Sciatic nerve (tissue), 2 donors: ENCODE measurements at places on chromosomes 7 and 10.

DNA sequence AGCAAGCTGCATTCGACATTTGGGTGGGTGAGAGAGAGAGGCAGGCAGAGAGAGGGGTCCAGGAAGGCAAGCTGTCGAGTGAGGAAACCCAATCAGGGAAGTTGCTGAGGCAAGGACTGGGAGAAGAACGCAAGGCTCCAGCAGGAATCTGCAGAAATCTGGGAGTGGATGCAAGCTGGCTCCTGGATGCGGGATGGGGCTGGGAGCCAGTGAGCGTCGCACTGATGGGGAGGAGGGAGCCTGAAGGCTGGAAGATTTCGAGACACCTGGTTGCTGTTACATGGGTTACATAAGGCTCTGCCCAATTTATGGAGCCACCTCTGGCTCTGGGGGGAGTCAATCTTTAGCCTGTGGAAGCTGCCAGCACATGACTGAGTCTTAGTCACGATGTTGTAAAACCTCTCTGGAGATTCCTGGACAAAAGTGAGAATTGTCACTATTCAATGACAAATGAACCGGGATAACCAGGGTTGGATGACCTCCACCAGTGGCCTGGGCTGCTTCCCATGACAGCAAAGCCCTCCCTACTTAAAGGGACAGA lies 51.1 kb upstream of the ADRB1 start:
- DNase-seq, result no peak

DNA sequence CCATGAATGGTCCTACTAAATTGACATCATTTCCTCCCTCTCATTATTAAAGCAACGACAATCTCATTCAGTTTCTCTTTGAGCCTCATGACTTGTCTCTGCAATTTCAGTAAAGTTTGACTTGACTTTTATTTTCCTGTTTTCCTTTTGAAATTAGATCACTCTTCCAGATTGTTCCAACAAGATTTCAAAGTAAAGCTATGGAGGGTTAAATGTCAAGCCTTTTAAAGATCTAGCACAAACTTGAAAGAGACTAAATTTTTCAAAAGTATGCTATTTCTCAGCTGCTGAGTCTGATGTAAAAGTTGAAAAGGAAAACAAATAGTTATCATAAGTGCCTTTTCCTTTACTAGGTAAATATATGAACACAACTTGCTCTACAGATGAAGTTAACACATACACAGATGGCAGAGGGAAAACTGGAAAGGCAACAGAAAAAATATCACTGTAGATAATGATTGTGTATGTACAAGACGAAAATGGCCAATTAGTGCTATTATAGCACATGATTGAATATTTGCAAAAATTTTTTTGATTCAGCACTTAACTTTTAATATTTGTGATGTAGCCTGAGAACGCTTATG lies 200.6 kb downstream of the WDR11 start:
- no peak for DNase-seq

- DNase-seq, result no peak
Measured at GRCh38 chr10:91226093-91226492, 5.6 kb downstream of the PCGF5 start.

- no peak for DNase-seq
Measured at GRCh38 chr7:108415821-108416536, 40.3 kb downstream of the NRCAM start.

DNA sequence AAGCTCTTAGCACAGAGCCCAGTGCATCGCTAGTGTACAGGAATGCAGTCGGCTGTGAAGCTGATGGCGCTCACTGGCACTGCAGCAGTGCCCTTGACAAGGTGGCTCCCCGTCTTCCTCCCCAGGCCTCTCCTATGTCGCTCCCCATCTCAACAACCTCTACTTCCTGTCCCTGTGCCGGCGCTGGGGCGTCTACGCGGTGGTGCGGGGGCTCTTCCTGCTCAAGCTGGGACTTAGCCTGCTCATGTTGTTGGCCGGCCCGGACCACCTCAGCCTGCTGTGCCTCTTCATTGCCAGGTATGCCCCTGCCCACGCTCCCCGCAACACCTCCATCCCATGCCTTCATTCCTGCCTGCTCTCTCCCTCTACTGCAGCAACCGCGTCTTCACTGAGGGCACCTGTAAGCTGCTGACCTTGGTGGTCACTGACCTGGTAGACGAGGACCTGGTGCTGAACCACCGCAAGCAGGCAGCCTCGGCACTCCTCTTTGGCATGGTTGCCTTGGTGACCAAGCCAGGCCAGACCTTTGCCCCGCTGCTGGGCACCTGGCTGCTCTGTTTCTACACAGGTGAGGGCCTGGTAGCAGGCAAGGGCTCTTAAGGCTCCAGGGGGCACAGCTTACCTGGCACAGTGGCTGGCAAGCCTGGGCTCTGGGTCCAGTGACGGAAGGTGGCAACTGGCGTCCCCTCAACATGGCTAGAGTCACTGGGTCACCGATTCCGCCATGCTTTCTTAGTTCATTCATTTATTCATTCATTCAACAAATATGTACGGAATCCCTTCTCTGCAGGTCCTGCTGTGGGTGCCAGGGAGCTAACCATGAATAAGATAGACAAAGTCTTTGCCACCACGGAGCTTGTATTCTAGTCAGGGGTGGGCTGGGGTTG lies 22.3 kb upstream of the C10orf95 start:
- DNase-seq, result no peak

DNA sequence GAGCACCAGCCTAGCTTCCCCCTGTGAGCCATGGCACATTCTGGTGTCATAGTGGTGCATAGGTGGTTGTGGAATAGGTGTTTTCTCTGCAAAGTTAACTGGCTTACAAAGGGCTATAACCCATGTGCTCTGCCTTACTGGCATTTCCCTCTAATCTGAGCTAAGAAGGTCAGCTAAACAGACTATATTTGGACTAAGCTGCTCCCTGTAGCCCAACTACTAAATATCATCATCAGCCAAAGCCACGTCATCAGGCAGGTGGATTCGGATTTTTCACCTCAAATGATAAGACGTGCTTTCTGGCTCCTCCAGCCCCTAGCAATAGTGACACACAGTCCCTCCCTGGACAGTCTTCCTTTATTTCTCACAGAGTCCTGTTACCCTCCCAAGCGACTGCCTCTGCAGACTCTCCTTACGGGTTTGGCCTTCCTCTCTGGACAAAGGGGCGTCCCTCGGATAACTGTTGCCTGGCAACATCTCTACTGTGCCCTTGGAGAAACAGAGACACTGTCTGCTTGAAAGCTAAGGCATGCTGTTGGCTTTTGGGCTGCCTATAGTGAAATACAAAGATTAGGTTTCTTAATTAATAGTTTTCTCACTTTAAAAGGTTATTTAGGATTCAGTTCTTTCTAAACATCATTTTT lies 9.1 kb downstream of the SLC13A4 start:
- no peak for DNase-seq

- no peak for DNase-seq
Measured at GRCh38 chr7:93799750-93800357, 90.7 kb downstream of the TFPI2 start.

DNA sequence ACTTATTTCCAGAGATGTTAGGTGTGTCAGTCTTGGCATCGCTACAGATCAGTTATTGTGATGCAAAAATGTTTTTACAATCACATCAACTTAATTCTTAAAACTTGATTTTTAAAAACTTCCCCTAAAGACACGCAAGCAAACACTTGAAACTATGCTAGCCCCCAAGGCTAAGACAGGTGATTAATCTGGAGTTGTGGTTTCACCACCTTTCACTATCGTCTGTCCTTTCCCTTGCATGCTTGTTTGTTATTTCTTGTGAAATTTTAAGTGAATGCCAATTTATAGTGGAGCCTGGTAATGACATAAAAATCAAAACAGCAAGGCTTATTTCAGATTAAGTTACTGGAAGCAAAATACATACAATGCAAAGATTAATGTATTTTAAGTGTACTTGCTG lies 70.4 kb downstream of the SLC35B4 start:
- DNase-seq, result no peak

- DNase-seq, result no peak
Measured at GRCh38 chr10:38112159-38112558, 18.0 kb downstream of the ZNF37A start.

GRCh38 chr7:28318101-28318762 lies 94.1 kb upstream of the CREB5 start:
- no peak for DNase-seq

GRCh38 chr10:15715619-15716227 lies 4.0 kb downstream of the ITGA8 start:
- DNase-seq, result no peak

DNA sequence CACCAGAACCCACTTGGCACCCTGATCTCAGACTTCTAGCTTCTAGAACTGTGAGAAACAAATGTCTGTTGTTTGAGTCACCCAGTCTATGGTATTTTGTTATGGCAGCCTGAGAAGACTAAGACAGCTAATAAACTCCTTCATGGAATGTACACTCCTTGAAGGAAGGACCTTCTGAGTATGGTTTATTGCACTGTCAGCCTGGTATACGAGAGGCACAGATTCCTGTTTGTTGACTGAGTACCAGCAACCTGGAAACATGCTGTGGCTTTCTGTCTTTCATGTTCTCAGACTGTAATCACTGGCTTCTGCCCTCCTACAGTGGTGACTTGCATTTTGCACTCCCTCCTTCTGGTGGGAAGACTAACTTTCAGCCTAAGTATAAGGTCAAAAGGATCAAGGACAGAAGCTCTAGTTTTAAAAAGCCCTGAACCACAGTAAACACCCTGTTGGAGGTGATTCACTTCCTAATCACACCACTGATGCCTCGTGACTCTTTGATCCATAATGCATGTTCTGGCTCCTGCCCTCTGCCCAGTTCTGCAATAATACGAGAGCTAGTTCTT lies 319.0 kb upstream of the NPSR1 start:
- DNase-seq, result no peak
